ENCODE measurements at places on chromosomes 12 and 14.

- DNase-seq, result no peak
These were observed 1.4 kb downstream of the C12orf56 start for GRCh38 chr12:64389154-64389553.

DNA sequence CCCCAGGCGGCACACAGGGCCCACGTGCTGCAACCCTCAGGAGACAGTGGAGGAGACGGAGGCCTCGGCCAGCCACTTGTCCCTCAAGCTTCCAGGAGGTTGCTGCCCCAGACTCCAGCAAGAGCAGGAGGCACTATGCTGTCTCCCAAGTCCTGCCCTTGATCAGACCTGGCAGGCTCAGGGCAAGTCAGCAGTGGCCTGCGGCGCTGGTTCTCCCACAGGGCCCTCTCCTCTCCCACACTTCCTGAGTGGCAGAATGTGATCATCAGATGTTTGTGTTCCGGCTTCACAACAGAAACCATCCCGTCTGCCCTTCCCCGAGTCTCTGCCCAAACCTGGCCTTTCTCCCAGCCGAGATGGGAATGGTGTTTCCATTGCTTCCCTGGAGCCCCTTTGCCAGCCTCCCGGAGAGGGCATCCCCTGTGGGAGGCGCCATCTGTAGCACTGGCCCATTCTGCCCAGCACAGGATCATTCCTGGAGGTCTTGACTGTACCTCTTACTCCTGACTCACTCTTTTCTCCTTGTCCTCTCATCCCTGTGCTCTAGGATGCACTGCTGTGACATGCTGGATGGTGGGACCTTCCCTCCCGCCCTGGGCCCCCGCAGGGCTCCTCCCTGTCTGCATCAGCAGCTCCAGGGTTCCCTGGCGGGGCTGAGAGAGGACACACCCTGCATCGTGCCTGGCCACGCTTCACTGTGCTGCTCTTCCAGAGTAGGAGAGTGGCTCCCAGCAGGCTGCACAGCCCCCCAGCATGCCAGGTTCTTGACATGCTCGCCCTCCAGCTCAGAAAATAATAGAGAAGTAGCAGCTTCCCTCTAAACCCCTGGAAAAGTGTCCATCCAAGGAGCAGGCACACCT lies 114.7 kb upstream of the FKBP4 start:
- no peak for DNase-seq

GRCh38 chr14:93926245-93926872 lies 785 bp upstream of the FAM181A start:
- no peak for DNase-seq

DNA sequence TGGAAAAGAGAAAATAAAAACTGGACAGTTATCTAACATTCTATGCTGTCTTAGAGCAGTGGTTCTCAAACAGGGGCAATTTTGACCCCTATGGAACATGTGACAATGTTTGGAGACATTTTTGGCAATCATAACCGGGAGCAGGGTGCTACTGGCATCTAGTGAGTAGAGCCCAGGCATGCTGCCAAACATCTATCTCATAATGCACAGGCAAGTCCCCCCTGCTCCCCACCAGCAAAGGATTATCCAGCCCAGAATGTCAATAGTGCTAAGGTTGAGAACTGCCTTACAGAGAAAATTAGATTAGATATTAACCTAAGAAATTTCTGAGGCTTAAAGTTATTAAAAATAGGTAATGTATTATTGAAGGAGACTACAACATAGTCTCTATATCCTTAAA lies 22.9 kb upstream of the CATSPERB start:
- DNase-seq, result no peak

- DNase-seq, result no peak
These were observed 10.4 kb downstream of the PTGES3 start for GRCh38 chr12:56677680-56678079.

- DNase-seq, result no peak
These were observed 3.0 kb downstream of the GALNT8 start for GRCh38 chr12:4723226-4723625.

- DNase-seq, result no peak
These were observed 492.2 kb downstream of the APAF1 start for GRCh38 chr12:99137124-99137855.

- no peak for DNase-seq
These were observed 277.2 kb downstream of the TMTC2 start for GRCh38 chr12:82963956-82964355.

GRCh38 chr12:8781381-8782127 lies 40.9 kb upstream of the A2ML1 start:
- no peak for DNase-seq

- no peak for DNase-seq
These were observed 407.5 kb downstream of the MED13L start for GRCh38 chr12:115870021-115870420.

DNA sequence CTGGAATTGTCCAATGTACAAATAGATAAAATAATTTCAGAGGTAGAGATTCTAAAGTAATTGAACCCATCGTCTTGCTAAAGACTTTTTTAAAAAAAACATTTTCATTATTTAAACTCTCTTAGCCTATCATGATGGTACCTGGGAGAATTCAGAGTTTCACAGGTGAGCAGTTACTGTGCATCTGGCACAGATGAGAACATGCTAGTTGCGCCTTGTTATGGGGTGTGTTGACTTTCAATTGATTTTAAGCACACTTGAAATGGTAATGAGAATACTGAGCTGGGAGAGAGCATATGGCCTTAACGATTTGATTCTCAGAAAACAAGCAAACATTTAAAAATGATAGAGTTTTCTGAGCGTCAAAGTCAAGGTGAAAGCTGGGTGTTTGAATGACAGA lies 66.6 kb downstream of the FLRT2 start:
- DNase-seq, result no peak

DNA sequence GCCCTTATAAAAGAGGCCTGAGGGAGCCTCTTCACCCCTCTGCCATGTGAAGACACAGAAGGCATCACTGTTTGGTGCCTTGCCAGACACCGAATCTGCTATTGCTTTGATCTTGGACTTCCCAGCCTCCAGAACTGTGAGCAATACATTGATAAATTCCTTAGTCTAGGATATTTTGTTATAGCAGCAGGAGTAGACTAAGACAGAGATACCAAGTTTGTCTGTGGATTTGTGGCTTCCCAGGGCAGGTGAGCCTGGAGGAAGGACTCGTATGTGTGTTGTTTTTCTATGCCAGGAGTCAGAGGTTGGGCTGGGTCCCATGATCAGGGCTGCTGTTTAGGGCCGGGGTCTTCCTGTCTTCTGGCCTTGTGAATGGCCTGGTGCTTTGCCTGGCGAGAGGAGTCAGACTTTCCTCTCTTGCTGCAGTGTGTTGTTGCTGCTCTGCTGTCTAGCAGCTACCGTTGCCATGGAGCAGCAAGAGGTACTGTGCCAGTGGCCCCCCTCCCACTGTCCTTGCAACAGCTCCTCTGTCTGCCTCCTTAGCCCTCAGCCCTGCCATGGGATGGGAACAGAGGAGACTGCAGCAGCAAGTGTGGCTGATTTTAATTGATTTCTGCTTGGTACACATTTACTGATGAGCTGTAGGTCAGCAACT lies 111.2 kb downstream of the CHST11 start:
- DNase-seq, result no peak
